Caudate nucleus (tissue), 63 donors: ENCODE measurements at places on chromosomes 6 and 20.

- DNase-seq = no peak
Observed at GRCh38 chr6:41252401-41253169, 24.4 kb downstream of the TREML4 start.

DNA sequence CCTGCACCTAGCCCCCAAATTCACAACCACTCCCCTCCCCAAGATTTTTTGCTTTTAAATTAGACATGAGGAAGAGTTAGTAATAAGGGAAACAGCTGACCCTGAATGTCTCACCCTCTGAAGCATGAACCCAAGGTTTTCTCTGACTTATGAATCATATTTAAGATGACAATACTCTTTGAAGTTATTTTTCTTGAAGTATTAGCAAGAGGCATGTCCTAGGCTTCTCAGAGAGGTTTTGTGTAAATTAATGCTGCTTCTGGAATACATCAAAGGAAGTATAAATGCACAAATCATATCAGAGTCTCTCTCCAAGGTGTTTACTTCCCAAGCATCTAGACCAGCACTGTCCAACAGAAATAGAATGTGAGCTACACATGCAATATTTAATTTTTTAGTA, 408.1 kb upstream of the MARCKS start:
- no peak for DNase-seq

DNA sequence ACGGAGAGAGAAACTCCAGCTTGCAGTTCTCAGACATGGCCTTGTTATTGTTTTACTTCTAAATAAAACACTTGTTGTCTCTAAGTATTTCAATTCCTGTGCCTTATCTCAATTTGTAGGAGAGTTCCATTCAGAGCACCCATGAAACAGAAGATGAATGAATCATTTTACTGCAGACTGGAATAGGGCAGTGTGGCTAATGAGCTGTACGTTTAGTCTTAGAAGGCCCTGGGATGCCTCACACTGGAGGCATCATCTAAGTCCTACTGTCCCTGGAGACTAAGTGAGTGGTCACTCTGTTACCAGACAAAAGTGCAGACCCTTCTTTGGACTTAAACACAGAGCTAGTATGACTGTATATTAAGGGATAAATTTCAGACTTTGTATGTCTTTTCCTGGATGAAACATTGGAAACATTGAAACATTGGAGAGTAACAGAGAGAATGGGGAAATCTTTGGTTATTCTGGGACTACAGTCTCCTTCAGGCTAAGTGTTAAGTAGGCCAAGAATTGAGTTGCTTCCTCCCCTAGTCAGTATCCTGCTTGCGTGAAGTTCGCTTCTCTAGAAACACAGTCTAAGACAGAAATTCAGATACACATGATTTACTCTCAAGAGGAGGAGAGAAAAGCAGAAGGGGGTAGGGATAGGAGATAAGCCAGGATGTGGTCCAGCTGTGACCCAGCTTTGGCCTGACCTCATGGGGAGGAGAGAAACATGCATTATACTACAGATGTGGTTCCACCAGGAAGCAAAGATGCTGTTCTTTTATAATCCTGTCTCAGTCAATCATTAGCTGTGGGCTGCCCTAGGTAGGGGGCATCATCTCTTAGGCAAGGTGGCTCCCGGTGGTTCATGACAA, 167.4 kb upstream of the BMP2 start:
- DNase-seq = no peak

- peak; percentile 43 for DNase-seq
Observed at GRCh38 chr20:46308258-46309157, at the start of gene CDH22. Gene CDH22 (minus strand): TSS chr20:46308498. CDS start chr20:46251294, 57,204 bp downstream.

GRCh38 chr20:24366336-24367004, 103.0 kb upstream of the SYNDIG1 start:
- DNase-seq = no peak

GRCh38 chr6:89148016-89148750, 2.3 kb downstream of the PM20D2 start:
- no peak for DNase-seq

- DNase-seq = peak; percentile 46
Observed at GRCh38 chr20:21101453-21101931, 4.7 kb downstream of the LINC00237 start.
